ENCODE measurements at places on chromosomes 1 and 21. TPM values are rescaled to one million over a fixed set of nuclear protein-coding genes. Genes with fewer than 3 reads are reported as not detected.

ARTN gene
- 0.52 TPM for total RNA-seq

RUNX3 gene
- 243 TPM for total RNA-seq

CCT8 gene
- 90.3 TPM for total RNA-seq

GJA4 gene
- total RNA-seq: 0.55 TPM

GFI1 gene
- 10.2 TPM for total RNA-seq

PGLYRP4 gene
- total RNA-seq: not detected

DNA sequence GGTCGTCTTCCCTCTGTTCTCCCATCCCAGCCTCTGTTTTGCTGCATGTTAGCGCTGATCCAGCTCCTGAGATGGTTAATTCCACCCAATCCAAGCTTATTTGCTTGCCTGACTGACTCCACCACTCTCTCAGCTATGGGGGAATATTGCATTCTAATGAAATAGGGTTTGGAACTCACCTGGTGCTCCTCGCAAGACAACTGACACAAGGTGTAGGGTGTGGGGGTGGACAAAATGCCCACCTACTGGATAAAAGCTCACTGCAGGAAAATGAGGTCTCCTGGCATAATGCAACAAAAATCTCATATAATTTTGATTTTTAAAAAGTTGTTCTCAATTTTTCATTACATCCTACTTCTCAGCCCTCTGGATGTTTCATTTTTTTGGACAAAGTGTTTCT lies 259.0 kb downstream of the ZNF648 start:
- peaks cover 48% of the 10 kb centered on the region for H3K27me3 ChIP-seq
- DNase-seq: no peak
- no peak overlapping the region for H3K4me3 ChIP-seq
- no peak overlapping the region for H3K27ac ChIP-seq
- H3K4me1 ChIP-seq: peaks cover 2% of the 10 kb centered on the region
- H3K36me3 ChIP-seq: no peaks in the 10 kb centered on the region

DNA sequence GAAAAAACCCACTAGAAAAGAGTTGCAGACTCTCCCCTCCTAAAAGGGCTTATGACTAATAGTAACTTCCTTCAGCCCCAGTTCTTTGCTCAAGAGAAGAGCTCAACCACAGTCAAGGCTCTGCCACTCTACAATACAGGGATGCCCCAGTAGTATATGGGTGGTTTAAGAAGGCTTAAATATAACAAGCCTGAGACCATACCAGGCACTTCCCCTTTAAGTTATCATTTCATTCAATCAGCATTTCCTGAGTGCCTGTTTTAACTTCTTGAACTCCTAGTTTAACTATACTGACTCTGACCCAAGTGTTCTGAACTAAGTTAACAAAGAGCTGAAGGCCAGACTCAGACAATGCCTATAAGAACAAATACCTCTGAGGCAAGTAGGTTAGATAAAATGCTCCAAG lies 19.8 kb downstream of the PRPF38A start:
- peak; percentile 13 for DNase-seq
- peak overlapping the region; percentile 95 for H3K27ac ChIP-seq
- no peaks in the 10 kb centered on the region for H3K27me3 ChIP-seq
- H3K4me3 ChIP-seq: peak overlapping the region; percentile 65
- H3K4me1 ChIP-seq: peaks cover 40% of the 10 kb centered on the region

DNA sequence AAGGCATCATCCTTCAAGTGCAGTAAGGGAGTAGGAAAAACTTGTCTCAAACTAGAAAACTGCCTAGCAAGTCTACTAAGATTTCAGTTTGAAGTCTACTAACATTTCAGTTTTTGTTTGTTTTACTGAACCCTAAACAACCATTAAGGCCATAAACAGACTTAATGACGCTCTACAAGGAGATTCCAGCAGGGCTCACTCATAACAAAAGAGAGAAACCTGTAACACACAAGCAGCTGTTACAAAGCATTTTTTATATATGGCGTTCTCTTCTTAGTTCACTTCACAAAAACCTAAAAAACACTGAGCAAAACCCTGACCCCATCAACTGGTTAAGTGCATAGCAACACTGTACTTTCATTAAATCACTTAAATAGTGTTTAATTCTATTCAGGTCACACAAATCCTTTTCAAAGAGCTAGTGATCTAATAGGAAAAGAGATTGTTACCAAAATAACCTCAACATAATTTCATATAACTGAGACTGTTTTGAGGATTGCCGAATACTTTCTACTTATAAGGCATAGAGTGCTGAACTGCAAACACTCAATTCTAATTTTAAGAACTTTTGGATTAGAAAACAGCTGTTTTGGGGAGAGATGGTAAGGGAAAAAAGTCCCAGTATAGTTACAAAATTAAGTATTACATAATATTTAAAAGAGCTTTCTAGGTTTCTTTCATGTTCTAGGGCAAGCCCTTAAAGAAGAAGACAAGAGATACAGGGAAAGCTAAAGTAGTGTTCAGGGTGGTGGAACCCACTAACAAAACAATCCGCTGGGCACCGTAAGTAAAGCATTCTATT lies 1.4 kb downstream of the B3GALNT2 start:
- H3K4me3 ChIP-seq: peak overlapping the region; percentile 97
- H3K27ac ChIP-seq: peak overlapping the region; percentile 97
- no peak for DNase-seq
- H3K36me3 ChIP-seq: no peaks in the 10 kb centered on the region
- no peaks in the 10 kb centered on the region for H3K27me3 ChIP-seq

DNA sequence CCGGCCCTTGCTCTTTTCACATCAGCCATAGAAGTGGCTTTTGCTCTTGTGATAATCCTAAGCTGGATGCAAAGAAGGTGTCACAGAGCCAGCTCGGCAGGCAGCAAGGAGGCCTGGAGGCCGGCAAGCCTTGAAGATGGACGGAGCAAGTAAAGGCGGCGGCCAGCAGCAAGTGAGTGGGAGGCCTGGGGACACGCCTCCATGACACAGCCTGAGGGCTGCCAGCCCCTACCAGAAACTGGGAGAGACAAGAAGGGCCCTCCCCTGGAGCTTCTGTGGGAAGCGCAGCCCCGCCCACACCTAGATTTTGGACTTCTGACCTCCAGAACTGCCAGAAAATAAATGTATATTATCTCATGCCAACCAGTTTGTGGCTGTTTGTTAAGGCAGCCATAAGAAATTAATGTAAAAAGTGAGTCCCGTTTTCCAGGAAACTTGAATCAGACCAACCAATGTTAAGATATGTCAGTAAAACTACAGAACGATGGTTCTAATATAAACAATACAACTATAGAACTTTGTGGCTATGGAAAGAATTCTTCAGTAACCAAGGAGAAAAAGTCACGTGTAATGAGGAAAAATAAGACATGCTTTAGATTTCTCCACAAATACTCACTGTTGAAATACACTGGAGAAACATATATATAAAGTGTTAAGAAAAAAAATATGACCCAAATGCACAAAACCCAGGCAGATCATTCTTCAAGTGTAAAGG lies 49.9 kb downstream of the BACE2 start:
- no peak overlapping the region for H3K27ac ChIP-seq
- H3K27me3 ChIP-seq: peaks cover 71% of the 10 kb centered on the region
- DNase-seq: no peak
- no peak overlapping the region for H3K4me3 ChIP-seq
- peaks cover 2% of the 10 kb centered on the region for H3K36me3 ChIP-seq

GRCh38 chr1:226872437-226872836 lies 2.0 kb downstream of the PSEN2 start:
- DNase-seq: no peak
- no peak overlapping the region for H3K27ac ChIP-seq
- H3K36me3 ChIP-seq: peaks cover 3% of the 10 kb centered on the region

DNA sequence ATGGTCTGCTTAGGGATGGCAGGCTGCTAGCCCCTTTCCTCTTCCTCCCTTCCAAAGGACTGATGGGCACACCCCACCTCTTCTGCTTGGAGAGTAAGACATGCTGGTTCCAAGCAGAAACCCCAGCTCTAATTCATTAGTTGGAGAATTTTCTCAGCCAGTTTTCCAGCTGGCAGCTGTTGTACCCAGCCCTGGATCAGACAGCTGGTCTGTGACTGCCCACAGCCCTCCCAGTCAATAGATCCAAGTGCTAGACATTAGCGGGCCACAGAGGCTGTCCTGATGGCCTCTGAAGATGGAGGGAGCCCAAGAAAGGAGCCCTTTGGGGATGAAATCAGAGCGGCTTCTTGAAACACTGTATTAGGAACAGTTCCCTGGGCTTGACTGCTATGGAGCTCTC lies 35.8 kb downstream of the ACOT11 start:
- H3K4me3 ChIP-seq: no peak overlapping the region
- no peaks in the 10 kb centered on the region for H3K27me3 ChIP-seq
- H3K27ac ChIP-seq: no peak overlapping the region
- H3K36me3 ChIP-seq: peaks cover 2% of the 10 kb centered on the region
- H3K4me1 ChIP-seq: peaks cover 8% of the 10 kb centered on the region
- DNase-seq: no peak

- no peak for DNase-seq
These were observed 2.0 kb upstream of the MARCKSL1 start for GRCh38 chr1:32337855-32338636.

GRCh38 chr21:44286086-44286715 lies 525 bp downstream of the AIRE start:
- H3K36me3 ChIP-seq: no peaks in the 10 kb centered on the region
- H3K27ac ChIP-seq: no peak overlapping the region
- H3K4me1 ChIP-seq: peaks cover 21% of the 10 kb centered on the region
- no peak overlapping the region for H3K4me3 ChIP-seq
- no peaks in the 10 kb centered on the region for H3K27me3 ChIP-seq
- DNase-seq: no peak

DNA sequence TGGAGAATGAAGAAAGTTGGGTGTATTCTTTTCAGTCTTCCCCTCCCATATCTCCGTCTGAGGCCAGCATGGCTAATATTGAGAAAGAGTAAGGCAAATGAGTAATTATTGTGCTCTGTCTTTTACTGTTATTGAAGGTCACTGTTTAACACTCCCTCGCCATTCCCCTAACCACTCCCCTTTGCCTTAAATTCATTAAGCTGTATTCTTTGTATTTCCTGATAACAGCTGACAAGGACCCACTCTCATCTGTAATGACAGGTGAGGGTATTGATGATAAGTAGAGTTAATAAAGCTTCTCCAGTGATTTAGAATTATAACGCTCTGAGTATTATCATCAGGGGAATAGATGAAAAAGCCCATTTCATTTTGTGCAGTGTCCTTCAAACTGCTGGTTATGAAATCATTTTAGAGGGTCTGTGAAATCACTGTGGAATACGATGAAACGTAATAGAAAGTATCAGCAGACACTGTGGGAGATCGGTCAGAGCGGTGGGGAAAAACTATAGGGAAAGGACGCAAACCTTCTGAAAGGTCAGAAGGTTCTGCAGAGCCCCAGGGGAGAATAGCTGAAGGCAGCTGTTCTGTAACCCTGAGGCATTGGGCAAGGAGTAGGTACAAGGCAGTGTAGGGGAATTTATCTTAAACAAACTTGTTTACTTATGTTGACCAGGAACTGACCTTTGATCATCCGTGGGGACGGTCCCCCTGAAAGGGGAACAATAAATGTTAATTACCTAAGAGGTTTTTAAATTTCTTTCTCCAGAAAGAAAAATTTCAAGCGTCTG lies 46.3 kb upstream of the CACYBP start:
- H3K36me3 ChIP-seq: peaks cover 3% of the 10 kb centered on the region
- no peak for DNase-seq
- H3K4me1 ChIP-seq: peaks cover 24% of the 10 kb centered on the region
- peak overlapping the region; percentile 74 for H3K27ac ChIP-seq
- H3K27me3 ChIP-seq: no peaks in the 10 kb centered on the region

GRCh38 chr1:218211241-218211640 lies 73.9 kb upstream of the RRP15 start:
- DNase-seq: no peak
- no peak overlapping the region for H3K27ac ChIP-seq
- no peak overlapping the region for H3K4me3 ChIP-seq

GRCh38 chr1:201508809-201509208 lies 1.9 kb upstream of the CSRP1 start:
- H3K36me3 ChIP-seq: peaks cover 4% of the 10 kb centered on the region
- peaks cover 31% of the 10 kb centered on the region for H3K4me1 ChIP-seq
- no peak overlapping the region for H3K4me3 ChIP-seq
- DNase-seq: no peak
- no peak overlapping the region for H3K27ac ChIP-seq
- H3K27me3 ChIP-seq: no peaks in the 10 kb centered on the region

GRCh38 chr1:157487504-157487903 lies 64.8 kb downstream of the FCRL5 start:
- no peak overlapping the region for H3K4me3 ChIP-seq
- H3K27ac ChIP-seq: no peak overlapping the region
- peaks cover 34% of the 10 kb centered on the region for H3K27me3 ChIP-seq
- no peaks in the 10 kb centered on the region for H3K4me1 ChIP-seq
- H3K36me3 ChIP-seq: no peaks in the 10 kb centered on the region
- no peak for DNase-seq

DNA sequence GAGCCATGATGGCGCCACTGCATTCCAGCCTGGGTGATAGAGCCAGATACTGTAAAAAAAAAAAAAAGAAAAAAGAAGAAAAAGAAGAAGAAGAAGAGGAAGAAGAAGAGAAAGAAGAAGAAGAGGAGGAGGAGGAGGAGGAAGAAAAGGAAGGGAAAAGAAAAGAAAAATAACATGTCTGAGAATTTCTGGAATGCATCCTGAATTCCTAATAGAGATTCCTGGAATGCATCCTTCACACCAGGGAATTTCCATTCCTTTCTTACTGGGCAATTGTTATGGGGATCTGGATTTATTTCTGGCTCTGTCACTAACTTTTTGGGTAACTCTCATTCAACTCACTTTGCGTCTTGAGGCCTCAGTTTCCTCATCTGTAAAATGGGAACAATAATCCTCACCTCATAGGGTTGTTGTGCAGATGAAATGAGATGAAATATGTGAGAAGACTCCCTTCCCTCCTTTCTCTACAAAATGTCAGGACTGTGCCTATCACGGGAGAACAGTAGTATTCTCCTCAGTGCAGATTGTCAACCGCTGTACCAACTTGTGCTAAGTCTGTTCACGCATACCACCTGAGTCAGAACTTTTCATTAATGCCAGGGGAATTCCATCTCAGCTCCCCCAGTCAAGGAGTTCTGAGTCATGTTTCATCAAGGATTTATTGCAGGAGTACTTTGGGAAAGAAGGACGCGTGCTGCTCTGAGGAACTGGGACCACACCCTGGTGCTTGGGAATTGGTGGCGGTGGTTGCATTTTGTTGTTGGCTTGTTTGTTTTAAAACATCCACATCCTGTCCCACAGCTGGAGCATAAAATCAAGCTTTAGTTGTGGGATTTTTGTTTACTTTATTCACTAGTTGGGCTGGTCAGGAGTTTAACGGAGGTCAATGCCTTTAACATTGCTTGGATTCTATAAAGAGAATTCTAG lies 42.4 kb upstream of the ROR1 start:
- DNase-seq: no peak
- H3K36me3 ChIP-seq: no peaks in the 10 kb centered on the region
- H3K4me3 ChIP-seq: no peak overlapping the region
- peaks cover 8% of the 10 kb centered on the region for H3K27me3 ChIP-seq

GRCh38 chr1:29563571-29563970 lies 327.2 kb downstream of the PTPRU start:
- no peaks in the 10 kb centered on the region for H3K4me1 ChIP-seq
- H3K36me3 ChIP-seq: no peaks in the 10 kb centered on the region
- DNase-seq: no peak
- H3K27ac ChIP-seq: no peak overlapping the region
- H3K27me3 ChIP-seq: no peaks in the 10 kb centered on the region
